ENCODE measurements at places on chromosomes 7 and 10.

GRCh38 chr10:130726996-130727725, 584.4 kb downstream of the TCERG1L start:
- no peak for DNase-seq

- no peak for DNase-seq
Measured at GRCh38 chr10:88528806-88529570, 54.1 kb downstream of the RNLS start.

- DNase-seq, result no peak
Measured at GRCh38 chr10:31424473-31424872, 105.5 kb downstream of the ZEB1 start.

DNA sequence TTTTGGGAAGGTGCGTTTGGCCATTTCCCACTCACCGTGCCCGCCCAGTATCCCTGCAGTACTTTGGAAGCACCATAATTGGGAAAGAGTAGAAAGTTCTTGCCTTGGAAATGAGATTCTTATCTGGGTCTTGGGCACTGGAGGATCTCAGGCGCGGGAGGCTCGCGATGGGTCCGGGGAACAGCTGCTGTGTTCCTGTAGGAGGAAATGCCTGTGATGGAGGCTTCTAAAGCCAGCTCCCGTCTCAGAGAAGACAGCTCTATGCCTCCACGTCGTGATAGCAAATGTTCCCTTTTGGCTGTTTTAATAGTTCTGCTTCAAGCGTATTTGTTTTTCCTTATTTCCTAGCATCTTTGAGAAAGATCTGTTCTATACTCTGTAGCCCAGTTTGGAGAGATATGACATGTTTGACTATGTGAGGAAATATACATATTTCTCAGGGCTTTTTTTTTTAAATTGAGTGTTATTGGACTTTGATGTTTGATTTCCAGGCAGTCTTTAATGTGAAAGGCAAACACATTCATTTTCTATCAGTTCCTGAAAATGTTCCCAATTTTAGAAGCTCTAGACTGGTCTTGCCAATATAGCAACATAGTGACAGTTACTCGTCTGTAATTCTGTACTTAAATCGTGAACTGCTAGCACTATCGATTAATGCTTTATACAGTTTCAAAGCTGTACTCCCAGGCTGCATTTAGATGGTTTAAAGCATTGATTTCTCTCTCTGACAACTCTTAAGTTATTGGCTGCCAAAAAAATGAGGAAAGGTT, 280.8 kb downstream of the DPP6 start:
- no peak for DNase-seq

DNA sequence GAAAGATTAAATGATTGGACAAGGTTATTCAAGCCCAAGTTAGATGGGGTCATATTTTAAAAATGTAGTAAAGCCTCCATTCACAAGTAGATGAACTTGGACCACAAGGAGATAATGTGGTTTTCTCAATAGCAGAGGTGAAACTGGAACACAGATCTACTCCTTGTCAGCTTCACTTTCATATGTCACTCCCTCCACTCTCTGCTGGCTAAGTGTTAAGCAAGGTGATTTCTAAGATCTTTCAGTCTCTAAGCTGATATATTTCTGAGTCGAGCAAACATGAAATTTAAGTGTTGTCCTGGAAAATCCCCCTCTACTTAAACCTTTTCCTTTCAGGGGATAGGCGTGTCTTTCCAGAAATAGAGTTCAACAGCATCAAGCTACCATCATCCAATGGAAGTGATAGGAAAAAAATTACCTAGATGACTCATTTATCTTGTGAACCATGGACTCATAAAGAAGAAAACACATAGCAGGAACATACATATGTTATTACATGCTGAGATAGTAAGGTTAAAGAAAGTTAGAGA, 275.0 kb downstream of the PTEN start:
- no peak for DNase-seq

GRCh38 chr10:11724938-11725776, 17.0 kb upstream of the ECHDC3 start:
- DNase-seq, result no peak

GRCh38 chr10:49478819-49479218, 60.1 kb downstream of the ERCC6 start:
- no peak for DNase-seq

- no peak for DNase-seq
Measured at GRCh38 chr10:84247496-84247895, 2.6 kb downstream of the RGR start.

DNA sequence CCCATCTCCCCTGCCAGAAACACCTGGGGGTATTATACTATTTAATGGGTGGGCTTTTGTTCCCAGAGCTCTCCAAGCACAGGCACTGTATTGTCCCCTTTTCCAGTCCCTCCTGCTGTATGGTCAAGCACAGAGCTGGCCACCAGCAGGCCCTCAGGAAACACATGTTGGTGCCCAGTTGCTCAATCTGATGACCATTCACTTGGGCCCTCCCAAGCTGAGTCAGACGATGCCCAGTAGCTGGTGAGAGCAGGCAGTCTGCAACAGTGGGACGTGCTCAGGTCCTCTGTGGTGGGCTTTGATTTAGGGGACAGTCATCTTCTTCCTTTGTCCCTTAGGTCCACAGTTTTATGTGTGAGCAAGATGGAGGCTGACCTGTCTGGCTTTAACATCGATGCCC, 11.8 kb downstream of the SFXN2 start:
- no peak for DNase-seq

DNA sequence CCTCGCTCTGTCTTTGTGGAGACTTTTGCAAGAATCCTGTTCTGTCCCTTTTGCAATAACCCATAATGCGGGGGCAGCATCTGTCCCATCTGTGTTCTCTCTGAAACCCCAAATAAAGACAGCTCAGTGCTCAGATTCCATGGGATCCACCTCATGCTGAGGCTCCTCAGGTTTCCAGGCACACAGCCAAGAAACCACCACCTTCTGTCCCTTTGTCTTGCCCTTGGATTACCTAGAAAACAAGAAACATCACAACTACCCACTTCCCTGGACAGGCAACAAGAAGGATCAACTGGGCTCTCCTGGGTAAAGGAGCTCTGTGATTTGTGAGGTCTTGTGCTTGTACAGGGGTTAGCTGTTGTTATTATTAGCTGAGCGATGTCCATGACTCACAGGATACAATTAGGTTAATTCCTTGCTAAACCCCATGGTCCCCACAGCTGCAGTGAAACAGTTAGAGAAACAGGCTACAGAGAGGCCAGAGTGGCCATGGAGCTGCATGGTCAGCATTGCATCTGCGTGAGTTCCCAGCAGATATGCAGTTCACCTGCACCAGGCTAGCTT, 50.2 kb downstream of the CXCL12 start:
- no peak for DNase-seq

GRCh38 chr7:116164552-116165306, 45.6 kb upstream of the TES start:
- DNase-seq, result no peak

DNA sequence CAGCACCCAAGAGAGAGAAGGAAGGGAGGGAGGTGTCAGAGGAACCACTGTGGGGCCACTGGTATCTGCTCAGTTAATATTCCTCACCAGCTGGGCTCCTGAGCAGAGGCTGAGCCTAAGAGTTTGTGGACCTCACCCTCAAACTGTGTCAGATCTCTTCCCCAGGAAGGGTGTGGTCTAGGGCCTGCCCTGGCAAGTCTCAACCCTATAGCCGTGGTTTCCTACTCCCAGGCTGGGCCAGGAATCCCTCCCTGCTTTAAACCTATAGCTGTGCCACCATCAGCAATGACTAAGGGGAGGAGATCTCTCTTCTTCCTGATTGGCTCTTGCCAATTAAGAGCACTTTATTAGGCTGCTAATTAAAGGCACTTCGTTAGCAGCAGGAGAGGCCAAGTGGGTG, 29.9 kb downstream of the POLL start:
- no peak for DNase-seq

- DNase-seq, result no peak
Measured at GRCh38 chr10:27949528-27950241, 49.2 kb downstream of the ODAD2 start.

GRCh38 chr7:5382281-5382892, 41.2 kb downstream of the TNRC18 start:
- no peak for DNase-seq

- no peak for DNase-seq
Measured at GRCh38 chr7:103691291-103691690, 245.3 kb upstream of the SLC26A5 start.

DNA sequence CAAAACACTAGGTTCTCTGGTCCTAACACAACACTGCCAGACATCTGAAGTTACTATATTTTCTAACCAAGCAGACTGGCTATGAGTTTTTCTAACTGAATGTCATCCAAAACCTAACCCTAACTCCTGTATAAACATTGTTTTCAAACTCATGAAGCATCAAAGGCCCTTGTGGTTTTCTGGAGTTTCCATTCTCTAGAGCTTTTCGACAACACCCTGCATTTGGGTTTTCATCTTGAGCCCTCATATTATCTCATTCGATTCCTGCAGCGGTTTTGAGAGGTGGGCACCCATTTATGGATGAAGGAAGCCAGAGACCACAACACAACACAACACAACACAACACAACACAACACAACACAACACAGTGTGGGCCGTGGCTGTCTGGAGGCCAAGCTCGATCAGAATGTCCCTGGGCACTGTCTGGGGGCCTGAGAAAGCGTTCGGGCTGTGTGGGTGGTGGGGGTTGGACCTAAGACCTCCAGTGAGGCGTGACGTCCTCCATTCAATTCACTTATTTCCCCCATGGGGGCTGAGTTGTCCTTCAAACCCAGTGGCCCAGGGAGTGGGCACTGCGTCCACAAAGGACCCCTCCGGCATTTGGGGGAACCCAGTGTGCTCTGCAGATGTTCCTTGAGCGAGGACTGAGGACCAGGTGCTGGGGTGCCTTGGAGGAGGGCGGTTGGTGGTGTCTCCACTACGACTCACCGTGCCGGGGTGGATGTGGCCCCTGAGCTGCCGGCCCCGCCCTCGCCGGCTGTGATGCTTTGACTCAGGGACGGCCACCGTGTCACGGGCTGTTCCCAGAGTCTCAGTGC, 490.4 kb downstream of the DNAJB6 start:
- DNase-seq, result no peak

GRCh38 chr7:4151926-4152549, 530.1 kb upstream of the FOXK1 start:
- no peak for DNase-seq

- no peak for DNase-seq
Measured at GRCh38 chr7:122155566-122155965, 11.5 kb upstream of the AASS start.

DNA sequence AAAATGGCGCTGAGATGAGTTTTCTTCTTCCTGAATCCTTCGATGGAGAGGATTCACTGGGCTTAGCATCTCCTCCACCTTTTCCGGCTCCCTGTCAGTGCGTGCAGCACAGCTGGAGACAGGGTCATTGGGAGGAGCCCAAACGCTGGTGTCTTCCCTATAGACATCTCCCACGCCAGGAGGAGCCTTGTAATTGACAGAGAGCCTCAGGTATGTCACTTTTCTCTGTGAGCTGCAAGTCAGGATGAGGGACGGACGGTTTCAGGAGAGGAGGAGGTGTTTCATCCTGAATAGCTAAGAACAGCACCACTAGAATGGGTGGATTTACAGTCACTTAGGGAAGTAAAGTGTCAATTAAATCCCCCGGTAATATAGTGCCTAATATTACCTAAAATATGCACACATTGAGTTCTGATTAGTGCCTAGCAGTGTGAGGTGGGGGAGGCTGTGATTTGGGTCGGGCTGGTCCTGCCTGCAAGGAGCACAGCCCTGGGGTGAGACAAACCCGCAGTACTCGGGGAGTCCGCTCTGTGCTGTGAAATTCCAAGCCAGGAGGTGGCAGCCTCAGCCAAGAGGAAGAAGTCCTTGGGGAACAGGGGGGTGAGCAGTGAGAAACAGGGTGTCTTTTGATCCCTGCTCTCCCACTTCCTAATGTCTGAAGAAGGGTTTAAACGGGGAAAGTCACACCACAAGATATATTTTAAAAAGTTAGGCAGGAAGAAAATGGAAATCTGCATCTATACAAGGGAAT, 28.2 kb downstream of the IL15RA start:
- DNase-seq, result no peak

DNA sequence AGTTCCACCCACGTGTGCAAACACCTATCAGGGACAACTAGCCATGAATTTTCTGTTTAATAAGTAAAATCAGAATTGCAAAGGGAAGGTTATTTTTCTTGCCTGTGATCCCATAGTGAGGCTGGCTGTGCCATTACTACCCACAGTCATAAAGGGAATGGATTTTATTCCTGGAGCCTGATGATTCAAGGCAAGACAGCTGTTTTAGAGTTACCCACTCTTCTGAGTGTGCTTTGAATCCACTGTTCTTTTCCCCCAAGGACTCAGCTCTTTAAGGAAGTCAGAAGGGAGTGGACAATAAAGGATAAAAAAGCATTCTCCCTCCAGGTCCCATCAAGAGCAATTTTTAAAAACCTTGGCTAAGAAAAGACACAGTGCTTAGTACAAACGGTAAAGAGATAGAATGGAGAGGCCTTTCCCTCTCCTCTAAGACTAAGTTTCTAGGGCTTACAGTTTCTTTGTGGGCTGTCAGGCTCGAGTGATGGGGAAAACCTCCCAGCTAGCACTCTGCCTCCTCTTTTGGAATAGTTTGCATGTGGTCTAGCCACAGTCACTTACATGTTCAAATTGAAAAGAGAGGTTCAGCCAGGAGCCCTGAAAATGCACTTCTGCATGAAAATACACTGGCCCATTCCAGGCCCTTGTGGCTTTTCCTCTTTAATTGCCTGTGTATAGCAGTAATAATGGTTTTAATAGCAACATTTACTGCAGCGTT, 5.1 kb upstream of the LRRC4 start:
- no peak for DNase-seq

DNA sequence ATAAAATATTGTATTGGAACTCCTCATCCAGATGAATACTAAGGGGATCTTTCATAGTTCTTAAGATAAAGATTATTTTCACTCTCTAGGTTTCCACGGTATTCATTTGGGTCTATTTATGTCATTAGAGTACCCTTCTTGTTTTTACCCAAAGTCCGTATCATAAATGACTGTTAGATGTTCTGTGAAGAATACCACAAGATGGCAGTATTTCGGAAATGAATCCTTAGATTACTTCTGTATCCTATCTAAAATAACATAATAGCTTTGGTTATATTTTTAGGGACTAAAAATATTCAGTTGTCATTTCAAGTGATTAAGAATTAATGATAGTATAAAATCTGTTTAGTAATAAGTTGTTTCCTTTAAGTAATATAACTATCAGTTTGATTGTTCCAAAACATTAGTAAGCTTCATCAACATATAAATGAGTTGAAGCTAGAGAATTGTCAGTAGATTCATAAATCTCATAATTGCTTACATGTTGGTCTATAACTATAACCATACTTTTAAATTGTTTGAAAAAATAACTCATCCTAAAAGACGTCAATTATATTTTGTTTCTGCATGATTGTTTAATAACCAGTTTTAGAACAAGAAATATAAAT, 337.5 kb upstream of the KCND2 start:
- DNase-seq, result no peak

DNA sequence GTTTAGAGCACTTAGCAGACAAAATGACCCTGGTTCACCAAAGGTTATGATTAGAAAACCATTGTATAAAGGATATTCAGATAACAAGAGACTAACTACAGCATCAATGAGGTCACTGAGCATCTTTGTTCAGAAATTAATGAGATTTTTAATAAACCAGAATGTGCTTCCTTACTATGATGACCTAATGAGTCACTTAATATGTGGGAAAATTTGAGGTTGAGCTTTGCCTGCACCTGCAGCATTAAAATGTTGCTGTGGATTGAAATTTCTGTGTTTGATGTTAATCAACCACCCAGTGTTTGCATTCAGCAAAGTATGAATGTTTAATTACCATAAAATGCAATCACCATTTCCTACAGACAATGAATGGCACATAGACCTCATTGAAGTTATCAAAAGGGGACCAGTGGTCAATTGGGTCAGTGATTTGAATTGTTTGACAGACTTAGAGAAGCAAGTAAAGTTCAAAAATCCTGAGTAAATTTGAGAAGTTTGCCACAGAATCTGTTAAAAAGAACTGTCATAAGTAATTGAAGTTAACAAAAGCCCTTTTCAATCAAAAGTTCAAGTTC, 45.8 kb downstream of the EXOC6 start:
- no peak for DNase-seq

All from stimulated activated CD8-positive, alpha-beta memory T cell treated with anti-CD3 and anti-CD28 coated beads, Interleukin-2, amount 100 ng/mL, for 1 hour (primary cell).